ENCODE measurements at places on chromosomes 1 and 21. TPM values are rescaled to one million over a fixed set of nuclear protein-coding genes. Genes with fewer than 3 reads are reported as not detected.

LAMC2 gene
- total RNA-seq, result 2.3 TPM

SLC9C2 gene
- not detected for total RNA-seq

KCNC4 gene
- total RNA-seq, result 9.5 TPM

- DNase-seq, result no peak
These were observed 804 bp upstream of the IKBKE start for GRCh38 chr1:206469411-206469932.

DNA sequence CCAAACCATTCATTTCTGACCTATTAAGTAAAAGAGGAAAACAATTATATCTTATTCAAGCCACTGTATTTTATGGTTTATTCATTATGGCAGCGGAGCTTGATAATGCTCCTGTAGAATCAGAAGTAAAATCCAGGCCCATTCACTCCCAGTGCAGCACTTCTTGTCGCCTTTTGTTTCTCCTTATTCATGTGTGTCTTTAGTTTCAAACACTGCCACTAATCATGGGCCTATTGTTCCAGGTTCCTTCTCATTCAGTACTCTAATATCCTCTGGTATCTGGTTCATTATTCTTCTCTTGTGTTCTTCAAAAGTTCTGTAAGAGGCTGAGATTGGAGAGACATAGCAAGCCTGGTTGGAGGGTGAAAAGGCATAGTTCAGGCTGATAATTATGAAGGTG lies 218.3 kb downstream of the LRRIQ3 start:
- DNase-seq, result no peak

GRCh38 chr21:39670701-39671100 lies 58.0 kb downstream of the B3GALT5 start:
- no peak for DNase-seq

DNA sequence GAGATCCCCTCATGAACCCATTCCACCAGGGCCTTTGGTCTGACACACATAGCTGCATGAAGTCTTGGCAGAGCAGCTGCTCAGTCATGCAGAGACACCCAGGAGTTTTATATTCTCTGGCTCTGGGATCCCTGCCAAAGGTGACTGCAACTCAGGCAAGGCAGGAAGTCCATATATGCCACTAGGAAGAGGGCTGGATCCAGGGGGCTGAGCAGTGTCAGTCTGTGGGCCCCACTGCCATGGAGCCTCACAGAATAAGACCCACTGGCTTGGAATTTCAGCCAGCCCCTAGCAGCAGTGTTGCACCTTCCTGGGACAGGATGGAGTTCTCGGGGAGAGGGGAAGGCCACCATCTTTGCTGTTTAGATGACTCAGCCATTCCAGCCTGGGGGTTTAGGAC lies 199.7 kb downstream of the TBX15 start:
- DNase-seq, result peak; percentile 86

HMGN2 gene
- total RNA-seq, result 254 TPM

GRCh38 chr1:119794876-119795240 lies 16.4 kb downstream of the REG4 start:
- no peak for DNase-seq

DNA sequence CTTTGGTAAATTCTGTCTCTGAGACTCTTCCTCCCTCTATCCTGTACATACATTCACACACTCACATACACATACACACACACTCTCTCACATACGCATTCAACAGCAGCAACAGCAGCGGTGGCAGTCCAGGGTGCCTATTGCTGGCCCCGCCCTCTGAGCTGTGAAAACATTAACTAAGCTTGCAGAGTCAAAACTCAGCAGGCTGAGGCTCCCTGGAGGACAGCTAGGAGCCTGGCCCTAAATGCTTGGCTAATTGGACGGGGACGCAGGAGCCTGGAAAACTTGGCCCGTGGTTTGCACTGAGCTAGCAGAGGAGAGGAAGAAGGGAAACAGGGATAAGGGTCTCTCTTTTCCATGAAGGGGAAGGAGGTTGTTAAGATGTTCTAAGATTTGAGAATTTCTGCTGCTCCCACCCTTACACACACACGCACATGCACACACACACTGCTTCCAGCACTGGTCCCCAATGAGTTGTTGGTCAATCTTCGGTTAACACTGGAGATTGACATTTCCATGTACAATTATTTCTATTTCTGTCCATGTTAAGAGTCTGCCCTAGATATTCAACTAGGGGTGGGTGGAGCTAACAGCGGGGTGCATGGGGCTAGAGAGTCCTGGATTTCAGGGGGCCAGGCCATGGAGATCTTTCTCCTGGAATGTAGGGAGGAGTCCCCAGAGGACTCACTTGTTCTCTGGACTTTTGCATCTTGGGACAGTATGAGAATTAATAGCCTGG lies 94.2 kb downstream of the PLXNA2 start:
- DNase-seq, result no peak

GRCh38 chr1:228107636-228108035 lies 1.5 kb downstream of the MRPL55 start:
- no peak for DNase-seq

DNA sequence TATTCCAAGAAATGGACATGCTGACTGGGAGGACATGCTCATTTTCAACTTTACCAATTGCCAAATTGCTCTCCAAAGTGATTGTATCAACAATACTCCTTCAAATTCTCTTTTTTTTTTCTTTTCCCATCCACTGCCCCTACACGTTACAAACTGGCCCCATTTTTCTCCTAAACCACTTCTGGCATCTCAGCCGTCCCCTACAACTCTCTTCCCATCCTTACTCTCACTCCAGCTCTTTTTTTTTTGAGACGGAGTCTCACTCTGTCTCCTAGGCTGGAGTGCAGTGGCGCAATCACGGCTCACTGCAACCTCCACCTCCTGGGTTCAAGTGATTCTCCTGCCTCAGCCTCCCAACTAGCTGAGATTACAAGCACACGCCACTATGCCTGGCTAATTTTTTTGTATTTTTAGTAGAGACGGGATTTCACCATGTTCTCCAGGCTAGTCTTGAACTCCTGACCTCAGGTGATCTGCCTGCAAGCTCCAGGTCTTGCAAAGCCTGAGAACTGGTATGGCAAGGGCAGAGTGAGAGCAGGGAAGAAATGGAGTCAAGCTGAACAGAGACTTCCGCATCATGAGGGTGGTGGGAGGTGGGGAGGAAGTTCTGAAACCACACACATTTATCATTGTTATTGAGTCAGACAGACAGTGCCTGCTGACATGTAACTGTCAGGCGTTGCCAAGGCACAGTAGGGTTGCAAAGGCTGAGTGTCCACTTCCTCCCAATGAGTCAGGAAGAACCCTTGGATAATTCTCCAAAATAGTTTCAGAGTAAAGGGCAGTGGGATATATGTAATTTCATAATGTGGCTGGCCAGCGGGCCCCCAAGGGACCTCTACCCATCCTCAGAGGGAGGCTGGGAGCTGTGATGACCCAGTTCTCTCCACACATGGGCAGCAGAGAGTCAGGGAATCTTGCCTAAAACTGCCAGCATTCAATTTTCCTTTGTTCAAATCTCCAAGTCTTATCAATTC lies 17.4 kb downstream of the CELA3A start:
- peak; percentile 73 for DNase-seq

KCNK1 gene
- total RNA-seq, result not detected

DNA sequence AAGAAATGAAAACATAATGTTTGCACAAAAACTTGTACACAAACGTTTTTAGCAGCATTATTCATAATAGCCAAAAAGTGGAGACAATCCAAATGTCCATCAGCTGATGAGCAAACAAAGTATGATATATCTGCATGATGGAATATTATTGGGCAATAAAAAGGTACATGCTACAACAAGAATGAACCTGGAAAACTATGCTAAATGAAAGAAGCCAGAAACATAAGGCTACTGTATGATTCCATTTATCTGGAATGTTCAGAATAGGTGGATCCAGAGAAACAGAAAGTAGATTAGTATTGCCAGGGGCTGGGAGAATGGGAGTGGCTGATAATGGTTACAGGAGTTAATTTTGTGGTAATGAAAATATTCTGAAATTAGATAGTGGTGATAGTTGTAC lies 19.0 kb downstream of the FBXO28 start:
- no peak for DNase-seq

CASQ2 gene
- total RNA-seq, result 247 TPM

GPR37L1 gene
- total RNA-seq, result not detected
